ENCODE measurements at places on chromosomes 1 and 21. TPM values are rescaled to one million over a fixed set of nuclear protein-coding genes. Genes with fewer than 3 reads are reported as not detected.

DNA sequence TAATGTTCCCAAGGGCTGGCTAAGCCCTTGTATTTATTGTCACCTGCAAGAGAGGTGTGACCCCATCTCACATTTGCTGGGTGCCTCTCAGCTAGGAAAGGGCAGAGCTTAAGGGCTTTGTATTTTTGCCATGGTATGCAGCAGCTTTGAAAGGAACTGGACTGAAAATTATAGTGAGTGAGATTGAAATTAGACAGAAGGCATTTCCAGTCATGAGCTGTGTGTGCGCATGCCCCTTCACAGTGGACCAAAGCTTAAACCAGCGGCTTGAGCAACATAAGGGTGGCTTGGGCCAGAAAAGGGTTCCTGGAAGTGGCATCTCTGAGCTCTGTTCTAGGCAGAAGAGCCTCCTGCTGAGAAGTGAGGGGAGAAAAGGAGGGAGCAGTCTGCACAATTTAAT is 19.8 kb downstream of the MYOG start:
- no peak for DNase-seq

DNA sequence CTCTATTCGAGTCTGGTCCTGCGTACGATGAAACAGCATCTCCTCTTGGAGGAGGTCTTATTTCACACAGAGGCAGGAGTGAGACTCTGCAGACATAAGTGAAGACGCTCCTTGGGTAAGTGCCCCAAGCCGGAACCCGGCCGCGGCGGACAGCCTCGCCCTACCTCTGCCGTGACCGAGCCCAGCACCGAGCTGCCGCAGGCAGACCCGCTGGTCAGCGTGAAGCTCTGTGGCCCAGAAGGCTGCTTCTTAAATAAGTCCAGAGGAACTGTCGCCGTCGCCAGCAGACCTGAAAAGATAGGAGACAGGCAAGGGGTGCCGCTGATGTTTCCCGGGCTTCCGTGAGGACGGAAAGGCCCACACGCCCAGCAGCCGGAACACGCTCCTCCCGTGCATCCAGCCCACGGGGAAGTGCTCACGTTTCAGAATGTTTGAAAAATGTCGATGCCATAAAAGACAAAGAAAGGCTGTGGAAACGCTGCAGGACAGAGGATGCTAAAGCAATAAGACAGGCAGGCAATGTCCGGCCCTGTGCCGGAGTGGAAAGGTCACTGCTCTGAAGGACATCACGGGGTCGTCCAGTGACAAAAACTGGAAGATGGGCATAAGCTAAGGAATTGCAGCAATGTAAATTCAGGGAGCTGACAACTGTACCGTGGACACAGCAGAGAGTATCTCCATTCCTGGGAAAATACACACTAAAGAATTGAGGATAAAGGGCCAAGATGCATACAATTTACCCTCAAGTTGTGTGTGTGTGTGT is 28.5 kb upstream of the PRDM15 start:
- no peak for DNase-seq

DNA sequence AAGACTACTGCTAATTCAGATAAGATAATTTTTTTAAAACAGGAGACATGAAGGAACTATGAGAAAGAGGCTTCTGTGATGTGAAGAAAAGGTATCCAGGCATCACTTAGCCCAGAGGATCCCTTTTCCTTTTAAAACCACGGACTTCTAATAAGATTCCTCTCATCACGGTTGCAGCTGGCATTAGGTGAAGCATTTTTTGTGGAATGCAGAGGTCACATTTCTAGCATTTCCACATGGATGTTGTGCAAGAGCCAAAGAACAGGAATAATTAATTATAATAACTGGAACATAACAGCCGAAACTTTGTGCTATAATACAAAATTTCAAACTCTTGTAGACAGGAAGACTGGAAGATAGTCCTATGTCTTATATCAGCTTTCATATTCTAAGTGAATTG is 27.6 kb downstream of the CYP2J2 start:
- no peak for DNase-seq

CELA2B gene
- not detected for total RNA-seq

DNA sequence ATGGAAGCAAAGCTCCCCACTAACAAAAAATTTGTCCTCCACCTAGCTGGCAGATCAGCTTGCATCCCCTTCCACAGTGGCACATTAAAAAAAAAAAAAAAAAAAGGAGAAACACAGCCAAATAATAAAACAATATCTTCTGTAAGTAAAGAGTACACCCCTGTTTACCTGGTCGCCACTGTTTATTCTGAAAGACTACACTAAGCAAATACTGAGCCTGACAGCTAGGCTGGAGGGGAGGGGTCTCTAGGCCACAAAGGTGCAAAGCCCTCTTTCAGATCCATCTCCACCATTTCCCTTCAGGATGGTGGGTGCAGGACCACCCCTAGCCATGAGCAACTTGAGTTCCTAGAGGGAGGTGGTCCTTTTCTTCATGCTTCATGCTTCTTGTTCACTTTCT is 22.8 kb upstream of the SLC45A3 start:
- no peak for DNase-seq

DNA sequence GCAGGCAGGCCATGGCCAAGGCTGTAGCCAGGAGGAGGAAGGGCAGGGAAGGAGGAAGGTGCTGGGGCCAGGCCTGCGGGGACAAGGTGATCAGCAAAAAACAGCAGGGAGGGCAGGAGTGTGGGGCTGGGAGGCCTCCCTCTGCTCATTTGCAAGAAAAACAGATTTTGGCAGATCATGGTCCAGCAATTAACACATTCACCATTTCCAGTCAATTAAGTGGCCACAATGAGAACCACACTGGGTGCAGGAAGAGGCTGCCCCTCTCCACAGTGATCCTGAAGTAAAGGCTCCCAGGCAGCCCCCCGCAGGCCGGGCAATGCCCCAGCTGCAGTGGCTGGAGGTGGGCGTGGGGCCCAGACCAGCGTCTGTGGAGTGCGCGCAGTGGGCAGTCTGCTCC is 54.6 kb downstream of the DMRTB1 start:
- no peak for DNase-seq

- DNase-seq = no peak
These were observed 64.4 kb upstream of the LAPTM5 start for GRCh38 chr1:30822006-30822405.

CCDC30 gene
- 2.3 TPM for total RNA-seq

DNA sequence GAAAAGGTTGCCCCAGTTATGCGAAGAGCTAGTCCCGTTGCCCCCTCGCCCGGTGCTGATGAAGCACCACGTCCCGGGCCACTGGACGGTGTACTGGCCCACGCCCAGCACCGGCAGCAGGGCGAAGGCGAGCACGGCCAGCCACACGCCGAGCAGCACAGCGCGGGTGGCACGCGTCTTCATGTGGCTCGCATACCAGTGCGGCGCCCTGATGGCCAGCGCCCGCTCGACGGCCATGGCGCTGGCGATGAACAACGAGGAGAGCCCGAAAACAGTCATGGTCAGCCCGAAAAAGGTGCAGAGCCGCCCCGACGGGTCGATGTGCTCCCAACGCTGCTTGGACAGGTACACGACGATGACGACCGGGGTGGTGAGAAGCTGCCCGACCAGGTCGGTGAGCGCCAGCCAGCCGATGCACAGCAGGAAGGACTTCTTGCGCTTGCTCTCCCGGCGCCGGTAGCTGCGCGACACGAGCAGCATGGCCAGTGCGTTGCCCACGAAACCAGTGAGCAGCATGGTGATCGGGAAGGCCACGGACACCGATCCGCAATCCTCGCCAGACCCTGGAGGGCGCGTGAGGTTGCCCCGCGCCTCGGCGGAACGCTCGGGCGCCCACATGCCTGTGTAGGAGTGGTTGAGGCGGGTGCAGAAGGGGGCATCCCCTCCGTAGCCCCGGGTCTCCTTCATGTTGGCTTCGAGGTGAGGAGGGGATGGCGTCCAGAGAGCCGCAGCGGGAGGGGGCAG is 553 bp downstream of the PTGER3 start:
- peak; percentile 43 for DNase-seq

DNA sequence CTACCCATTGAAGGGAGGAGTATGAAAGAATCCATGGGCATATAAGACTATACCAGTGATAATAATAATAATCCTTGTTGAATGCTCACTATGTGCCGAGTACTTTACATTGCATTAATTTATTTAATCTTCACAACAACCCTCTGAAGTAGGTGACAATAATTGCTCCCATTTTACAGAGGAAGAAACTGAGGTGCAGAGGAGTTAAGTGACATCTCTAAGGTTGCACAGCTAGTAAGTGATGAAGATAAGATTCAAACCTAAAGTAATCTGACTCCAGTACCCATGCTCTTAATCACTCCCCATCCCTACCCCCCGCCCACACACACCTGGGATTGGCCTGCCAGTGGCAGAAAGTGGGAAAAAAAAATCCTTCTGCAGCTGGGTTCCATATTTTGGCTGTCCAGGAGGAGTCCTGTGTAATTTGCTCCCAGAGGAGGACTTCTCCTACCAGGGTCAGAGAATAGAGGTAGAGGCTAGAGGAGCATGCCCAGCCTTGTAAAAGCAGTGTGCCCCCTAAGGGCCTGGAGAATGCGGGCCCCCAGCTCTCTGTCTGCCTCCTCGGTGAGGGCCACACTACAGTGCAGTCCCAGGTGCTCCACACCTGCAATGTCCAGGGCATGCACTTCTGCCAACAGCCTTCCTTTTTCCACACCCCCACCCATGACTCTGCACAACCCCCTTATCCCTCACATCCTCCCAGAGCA is 57.8 kb downstream of the TMEM53 start:
- no peak for DNase-seq

Measured in activated CD4-positive, alpha-beta T cell treated with anti-CD3 and anti-CD28 coated beads for 36 hours (primary cell).